ENCODE measurements at places on chromosomes 5 and 9.
A peak's percentile ranks its signal among the peaks of the same experiment; 100 is the strongest.

DNA sequence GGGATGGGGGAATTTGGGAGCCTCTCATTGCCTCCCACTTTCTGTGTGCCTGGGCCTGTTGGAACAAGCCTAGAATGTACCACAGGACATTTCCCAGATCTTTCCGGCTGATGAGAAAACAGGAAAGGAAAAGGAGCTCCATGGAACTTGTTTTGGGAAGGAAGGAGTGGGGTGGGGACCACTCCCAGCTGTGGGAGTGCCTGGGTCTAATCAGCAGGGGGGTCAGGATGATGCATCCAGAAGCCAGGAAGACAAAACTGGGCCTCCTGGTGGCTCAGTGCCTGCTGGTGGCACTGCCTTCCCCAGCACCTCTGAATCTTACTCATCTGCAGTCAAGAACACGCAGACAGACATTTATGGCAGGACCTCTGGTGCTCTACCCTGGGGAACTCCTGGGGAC is 2.8 kb downstream of the SMIM33 start:
- no peak for DNase-seq

DNA sequence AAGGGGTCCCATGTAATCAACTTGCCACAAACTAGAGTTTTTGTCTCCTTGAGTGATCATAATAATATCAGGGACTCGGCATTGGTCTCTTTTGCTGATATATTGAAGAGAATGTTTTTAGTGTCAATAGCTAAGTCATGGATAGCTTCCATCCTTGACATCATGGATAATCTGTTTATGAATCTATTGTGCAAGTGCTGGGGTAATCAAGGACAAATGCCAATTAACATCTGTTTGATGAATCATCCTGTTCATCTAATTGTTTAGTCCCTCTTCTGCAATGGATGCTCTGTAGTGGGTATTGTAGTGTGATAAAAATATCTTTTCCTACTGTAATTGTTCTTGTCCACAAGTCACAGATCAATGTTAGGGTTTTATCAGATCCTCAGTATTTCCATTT is 607.5 kb upstream of the SEMA6A start:
- peak; percentile 90 for DNase-seq

DNA sequence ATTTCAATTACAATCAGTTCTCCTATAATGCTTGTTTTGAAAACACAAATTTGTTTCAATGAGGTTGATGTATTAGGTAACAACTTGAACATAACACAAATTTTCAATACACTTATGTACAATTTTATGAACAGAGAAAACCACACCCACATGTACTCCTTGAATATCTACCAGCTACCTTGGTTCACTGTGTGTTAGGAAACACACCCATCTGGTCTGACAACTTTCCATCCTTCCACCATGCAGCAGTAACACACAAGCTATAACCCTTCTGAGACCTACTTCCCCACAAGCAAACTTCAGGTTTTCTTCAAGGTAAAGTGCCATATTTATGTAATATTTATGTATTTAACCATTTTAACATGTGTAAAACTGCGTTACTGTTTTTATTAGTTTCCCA is 36.4 kb upstream of the UBQLN1 start:
- no peak for DNase-seq

DNA sequence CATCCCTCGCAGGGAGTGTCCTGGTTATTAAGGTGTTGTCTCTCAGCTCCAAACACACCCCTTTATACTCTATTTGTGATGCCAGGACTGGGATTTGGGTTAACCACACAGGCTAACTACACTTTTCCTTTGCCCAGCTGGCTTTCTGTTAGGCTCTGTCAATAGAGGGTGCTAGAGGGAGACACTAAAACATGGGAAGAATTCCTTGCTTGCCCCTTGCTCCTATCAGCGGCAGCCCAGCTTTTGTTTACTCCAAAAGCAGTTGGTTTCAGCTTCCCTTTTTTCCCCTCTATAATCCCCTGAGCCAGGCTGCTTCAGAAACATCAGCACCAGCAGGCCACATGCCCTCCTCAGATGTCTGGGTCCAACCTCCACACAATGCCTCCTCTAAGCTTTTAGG is 297.1 kb downstream of the KCTD16 start:
- DNase-seq, result peak; percentile 25

DNA sequence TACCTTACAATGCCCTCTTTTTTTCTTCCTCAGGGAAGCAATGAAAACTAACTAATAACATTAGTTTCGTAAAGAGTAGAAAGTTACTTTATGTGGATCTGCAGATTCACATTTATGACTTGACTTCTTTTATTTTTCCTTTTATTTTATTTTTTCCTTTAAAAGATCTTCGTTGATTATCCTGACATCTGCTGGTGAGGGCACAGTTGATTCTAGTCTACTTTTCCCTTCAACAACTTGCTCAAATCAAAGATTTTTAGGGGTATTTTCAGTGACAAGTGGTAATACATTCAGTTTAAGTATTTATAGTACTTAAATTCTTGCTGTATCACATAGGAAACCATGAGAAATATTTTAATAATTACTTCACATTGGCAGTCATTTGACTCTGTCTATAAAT is 4.9 kb downstream of the EDIL3 start:
- peak; percentile 46 for DNase-seq

- no peak for DNase-seq
Measured at GRCh38 chr9:93916358-93916757, 38.8 kb downstream of the BARX1 start.

DNA sequence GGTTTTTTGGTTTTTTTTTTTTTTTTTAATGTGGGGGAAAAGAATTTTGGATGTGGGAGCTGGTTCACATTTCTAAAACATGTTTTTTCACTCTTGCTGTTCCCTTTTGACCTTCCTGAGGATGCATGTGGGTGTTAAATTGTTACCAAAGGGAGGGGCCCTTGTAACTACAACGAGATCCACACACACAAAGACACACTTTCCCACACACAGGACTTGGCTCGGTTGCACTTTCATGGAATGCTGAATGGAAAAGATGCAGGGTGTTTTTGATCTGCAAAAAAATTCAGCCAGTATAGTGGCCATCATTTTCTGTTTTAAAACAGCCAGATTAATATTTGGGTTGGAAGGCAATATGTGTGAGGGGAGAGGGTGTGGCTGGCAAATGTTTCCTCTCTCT is 576.9 kb downstream of the EBF1 start:
- no peak for DNase-seq

DNA sequence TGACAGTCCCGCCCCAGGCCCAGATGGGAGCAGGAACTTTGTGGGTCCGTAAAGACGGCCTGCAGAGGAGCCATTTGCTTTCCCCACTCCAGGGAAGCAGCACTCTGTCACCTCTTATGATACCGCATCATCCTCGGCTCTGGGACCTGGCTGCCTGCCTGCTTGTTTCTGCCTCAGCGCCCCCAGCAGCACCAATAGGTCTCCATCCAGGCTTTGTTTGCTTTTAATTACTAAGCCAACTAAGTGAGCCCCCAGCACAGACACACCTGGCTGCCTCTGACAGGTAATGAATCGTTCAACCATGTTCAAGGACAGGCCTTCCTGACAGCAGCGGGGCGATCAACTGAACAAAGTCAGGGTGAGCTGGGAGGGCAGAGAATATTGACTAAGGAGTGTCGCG is 141.4 kb downstream of the C5orf15 start:
- DNase-seq, result no peak

GRCh38 chr5:149666212-149666852 is 63.8 kb upstream of the PPARGC1B start:
- no peak for DNase-seq

- no peak for DNase-seq
Measured at GRCh38 chr9:37035648-37036370, 1.7 kb upstream of the PAX5 start.

- DNase-seq, result no peak
Measured at GRCh38 chr5:128491291-128491690, 46.8 kb downstream of the FBN2 start.

DNA sequence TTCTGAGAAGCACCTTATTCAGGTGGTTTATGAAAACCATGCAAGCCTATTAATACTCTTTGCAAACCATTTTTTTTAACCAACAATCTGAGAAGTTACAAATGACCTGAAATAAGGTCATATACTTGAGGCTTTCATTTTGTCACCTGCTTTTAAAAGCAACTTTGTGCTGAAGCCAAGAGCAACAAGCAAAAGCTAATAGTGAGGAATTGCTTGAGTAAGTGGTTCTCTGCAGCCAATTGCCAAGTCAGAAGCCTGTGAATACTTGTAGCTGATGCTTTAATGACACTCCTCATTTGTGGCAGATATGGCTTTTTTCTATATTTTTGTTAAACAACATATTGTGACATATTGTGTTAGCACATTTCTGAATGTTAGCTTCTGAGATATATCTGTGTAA is 126.7 kb upstream of the ZNF608 start:
- DNase-seq, result no peak
